ENCODE measurements at places on chromosomes 7 and 10.

DNA sequence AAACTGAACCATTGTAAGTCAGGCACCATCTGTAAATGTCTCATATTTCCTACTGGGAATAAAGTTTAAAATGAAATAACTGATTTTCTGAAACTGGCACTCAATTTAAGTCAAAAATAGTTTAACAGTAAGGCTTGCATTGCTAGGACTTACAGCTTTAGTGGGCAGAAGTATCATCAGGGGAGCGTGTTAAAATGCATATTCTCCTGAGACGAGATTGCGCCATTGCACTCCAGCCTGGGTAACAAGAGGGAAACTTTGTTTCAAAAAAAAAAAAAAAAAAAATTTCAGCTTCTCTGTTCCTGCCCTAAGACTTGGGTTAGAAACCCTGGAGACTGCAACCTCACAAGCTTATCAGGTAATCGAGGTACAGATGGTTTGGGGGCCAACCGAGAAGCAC, 65.4 kb downstream of the UBE3C start:
- DNase-seq: no peak

DNA sequence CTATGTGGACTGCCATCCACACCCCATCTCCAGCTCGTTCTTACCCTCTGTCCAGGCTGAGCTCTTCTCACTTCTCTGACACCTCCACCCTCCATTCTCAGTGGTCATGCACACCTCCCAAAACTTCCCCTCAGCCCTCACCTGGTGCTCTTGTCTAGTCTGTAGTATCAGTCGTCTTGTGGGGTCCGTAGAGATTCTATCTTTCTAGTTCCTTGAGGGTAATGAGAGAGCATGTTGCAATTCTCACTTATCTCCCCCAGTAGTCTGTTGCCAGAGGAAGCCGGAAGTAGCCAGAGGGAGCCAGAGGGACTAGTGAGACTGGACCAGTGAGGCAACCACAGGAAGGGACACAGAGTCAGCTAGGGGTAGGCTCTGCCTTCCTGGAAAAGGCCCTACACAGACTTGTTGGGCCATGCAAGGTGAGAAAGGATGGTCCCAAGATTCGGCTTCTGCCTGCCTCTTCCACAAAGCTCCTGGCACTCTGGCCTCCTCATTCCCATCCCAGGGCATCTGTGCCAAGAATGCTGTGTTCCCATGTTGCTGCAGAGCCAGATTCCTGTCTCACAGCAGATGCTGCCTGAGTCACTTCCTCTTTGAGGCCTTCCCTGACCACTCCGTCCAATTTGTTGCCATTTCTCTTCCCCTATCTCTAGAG, 50.6 kb upstream of the DUSP5 start:
- peak; percentile 14 for DNase-seq

DNA sequence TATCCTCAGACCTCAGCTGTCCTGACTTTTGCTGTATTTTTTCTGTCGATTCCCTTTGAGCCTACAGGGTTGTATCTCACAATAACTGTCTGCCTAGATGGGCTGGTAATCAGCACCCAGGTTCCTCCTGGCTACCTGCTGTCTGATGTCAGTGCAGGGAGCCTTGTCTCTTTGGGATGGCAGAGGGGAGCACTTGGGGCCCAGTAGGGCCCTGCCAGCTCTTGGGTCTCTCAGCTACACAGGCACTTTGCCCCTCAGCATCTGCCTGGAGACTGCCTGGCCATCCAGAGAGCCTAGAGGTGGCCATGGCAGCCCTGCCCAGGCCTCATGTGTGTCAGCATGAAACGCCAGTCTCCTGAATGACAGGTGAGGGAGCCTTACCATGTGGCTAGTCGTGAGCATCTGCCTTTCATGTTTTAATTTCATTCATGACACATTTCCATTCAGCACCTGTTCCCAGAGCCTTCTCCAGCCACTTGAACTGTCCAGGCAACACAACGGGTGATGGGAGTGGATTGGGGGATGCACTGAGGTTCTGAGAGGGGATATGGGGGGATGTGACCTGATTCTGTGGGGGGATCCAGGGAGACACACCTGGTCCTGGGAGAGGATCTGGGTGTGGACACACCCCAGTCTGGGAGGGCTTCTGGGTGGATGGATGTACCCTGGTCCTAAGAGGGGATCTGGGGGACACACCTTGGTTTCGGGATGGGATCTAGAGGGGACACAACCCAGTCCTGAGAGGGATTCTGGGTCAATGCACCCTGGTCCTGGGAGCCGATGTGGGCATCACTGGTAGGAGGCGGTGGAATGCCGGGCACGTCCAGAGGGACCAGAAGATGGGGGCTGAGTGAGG, 21.9 kb downstream of the ADCY1 start:
- no peak for DNase-seq

DNA sequence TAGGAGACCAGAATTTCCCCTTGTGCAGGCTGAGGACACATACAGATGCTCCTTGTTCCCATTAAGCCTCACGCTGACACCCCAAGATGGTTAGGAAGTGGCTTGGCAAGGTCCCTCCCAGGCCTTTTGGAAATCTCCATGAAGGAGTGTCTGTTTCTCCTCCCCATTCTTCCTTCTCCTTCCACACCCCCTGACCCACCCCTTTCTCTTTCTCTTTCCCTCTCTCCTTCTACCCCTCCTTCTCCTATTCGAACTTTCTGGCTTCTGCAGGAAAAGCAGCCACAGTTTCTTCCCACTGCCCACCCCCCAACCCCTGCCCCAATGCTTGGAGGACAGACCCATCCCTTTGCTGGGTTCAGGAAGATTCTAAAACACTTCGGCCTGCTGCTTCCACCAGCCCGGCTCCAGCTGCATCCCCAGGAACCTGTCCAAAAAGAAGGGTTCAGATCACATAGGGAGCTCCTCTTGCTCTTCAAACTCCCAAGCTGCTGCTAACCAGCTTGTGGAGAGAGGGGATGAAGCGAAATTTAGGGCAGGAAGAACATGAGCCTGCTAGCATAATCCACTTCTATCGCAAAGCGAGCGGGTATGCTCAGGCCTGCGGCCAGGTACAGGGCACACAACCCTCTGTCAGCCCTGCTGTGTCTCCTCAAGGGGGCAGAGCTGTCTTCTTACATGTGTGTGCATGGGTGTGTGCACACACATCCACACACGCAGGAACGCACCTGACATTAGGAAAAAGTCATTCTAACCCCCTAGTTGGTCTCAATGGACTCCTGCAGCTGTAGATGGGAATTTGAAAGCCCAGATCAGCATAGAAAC, 80.4 kb downstream of the PPP1R3C start:
- DNase-seq: no peak

DNA sequence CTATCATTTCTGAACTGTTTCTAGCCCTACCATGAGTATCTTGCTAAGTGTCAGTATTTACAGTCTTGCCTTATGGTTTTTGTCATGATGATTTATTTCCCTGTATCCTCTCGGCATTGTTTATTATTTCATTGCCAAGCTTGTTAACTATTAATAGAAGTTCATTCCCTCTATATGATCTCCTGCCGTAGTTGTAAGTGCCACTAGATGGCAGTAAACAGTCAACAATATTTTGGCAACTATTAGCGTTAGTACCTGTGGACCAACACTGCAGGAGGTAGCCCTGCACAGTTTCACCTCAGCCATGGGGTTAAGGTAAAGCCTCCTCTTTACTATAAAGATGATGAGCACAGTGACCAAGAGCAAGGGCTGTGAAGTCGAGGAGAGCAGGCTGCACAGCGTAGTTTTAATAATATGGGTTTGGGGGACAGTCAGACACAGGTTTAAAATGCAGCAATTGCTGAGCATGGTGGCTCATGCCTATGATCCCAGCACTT, 26.1 kb upstream of the CCNJ start:
- peak; percentile 28 for DNase-seq

- DNase-seq: no peak
Measured at GRCh38 chr7:51141451-51142003, 175.1 kb downstream of the COBL start.

DNA sequence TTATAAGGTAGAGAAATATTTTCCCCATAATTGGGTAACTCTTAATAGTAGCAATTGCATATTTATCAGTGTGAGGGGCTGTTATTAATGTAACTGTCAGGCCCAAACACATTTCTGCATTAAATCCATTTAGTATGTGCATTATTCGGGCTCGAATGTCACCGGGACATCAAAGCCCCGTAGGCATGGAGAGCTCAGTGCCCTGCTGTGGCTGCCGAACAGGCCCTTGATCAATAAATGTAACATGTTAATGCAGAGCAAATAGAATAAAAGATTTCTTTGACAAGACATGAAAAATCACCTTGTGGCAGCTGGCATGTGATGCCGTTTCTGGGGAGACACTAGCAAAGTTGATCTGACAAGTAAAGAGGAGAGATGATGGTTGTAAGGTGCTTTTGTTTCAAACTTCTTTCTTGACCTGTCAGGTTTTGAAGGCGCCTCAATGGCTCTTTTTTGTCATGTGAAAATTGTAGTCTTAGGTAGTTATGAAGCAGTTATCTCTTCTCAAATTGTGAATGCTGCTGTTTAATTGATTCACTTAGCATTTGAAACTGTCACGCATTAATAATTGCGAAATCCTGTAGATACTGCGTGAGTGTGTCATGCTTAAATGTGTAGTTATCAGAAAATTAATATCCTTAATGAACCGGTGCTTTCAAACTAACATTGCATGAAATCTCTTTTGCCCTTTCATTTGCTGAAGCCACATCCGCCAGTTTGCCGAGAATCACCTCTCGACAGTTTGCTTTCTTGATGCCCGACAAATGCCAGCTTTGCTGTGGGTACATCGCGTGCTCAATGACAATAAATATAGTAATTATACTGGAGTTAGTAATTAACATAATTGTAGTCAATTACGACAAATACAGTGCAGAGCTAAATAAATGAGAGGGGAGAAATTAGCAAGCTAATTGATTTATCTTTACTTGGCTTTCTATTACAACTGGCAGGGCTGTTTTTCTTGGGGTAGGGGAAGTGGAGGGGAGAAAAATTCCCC, 19.5 kb downstream of the LRMDA start:
- no peak for DNase-seq

- DNase-seq: no peak
Measured at GRCh38 chr7:4010061-4010605, 672.0 kb upstream of the FOXK1 start.

DNA sequence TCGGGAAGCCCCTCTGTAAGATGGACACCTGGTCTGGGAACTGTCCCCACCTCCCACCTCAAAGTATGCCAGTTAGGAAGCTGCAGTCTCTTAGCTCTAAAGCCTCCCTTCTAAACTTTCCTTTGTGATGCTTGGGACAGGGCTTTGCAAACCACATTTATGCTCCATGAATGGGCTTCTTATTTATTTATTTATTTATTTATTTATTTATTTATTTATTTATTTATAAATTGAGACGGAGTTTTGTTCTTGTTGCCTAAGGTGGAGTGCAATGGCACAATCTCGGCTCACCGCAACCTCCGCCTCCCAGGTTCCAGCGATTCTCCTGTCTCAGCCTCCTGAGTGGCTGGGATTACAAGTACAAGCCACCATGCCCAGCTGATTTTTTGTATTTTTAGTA, 1009.4 kb downstream of the TYW1 start:
- no peak for DNase-seq

GRCh38 chr7:130882396-130882795, 148.4 kb upstream of the KLF14 start:
- no peak for DNase-seq

GRCh38 chr7:83575436-83575835, 73.5 kb downstream of the SEMA3E start:
- DNase-seq: no peak

GRCh38 chr7:27912751-27913150, 172.8 kb downstream of the TAX1BP1 start:
- DNase-seq: no peak

DNA sequence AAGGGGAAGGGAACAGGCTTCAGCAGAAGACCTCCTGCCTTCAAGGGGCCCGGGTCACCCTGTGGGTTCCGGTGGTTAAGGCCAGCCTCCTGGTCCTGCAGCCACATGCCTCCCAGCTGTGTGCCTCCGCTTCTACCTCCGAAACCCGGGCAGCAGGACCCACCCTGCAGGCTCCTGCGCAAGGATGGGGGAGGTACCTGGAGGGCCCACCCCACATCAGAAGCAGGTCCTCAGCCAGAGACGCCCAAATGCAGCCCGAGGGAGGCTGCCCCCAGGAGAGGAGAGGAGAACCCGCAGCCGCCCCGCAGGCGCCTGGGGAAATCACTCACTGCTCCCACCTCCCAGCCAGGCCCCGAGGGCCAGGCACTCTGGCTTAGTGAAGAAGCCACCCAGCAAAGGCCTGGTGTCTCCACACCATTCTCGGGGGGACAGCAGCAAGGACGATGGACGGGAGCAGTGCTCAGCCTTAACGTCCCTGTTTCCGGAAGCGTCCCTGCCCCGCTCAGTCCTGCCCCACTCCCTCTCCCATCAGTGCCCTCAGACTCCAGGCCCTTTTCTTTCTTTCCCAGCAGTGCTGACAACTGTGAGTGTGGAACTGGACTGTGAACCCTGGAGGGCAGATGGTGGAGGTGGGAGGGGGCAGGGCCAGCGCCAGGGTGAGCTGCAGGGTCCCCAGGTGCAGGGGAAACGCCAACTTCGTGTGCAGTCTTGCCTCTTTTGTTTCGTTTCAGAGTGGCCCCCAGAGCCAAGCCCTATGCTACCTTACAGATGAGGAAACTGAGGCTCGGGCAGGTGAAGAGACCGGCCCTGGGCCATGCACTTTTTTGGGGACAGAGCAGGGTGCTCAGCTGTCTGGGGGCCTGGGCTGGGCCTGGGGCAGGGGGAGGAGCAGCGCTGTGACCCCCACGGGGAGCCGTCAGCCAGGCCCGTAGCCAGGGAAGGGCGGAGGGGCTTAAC, 138.0 kb downstream of the FAM53B start:
- DNase-seq: no peak

- DNase-seq: no peak
Measured at GRCh38 chr7:81079746-81080145, 160.9 kb upstream of the SEMA3C start.

GRCh38 chr10:3889961-3890522, 105.0 kb upstream of the KLF6 start:
- DNase-seq: no peak
